Stimulated activated CD4-positive, alpha-beta T cell treated with anti-CD3 and anti-CD28 coated beads, Interleukin-15, amount 100 ng/mL, for 1 hour (primary cell): ENCODE measurements at places on chromosomes 5 and 9.

- no peak for DNase-seq
Measured at GRCh38 chr9:132516911-132517310, 65.5 kb upstream of the BARHL1 start.

DNA sequence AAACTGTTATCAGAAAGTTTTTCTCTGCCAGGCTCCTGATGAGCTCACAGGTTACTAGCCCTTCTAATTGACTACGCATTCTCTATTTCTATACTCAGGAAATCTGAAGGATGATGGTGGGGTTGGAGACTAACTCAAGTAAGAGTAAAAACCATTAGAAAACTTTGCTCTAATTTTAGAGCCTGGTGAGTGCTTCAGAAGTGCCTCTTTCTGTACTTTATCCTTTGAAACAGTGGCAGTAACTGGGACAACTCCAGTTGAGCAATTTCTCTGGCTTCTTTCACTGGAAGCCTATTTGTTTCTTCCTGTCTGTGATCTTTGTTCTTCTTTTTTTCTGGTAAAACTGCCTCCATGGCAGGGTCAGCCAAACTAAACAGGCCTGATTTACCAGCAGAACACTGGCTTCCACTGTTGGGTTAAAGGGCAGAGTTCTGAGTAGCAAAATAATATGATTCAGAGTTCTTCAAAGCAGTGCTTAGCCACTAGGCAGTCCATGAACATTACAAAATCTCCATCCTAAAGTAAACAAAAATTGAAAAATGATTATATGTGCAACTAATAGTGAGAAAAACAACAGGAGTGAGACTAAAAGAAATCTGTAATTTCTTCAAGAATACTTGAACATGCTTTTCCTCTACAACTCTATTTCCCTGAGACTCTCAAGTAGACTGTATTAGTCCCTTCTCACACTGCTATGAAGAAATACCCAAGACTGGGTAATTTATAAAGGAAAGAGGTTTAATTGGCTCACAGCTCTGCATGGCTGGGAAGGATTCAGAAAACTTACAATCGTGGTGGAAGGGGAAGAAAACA, 79.8 kb downstream of the MROH2B start:
- DNase-seq = no peak

GRCh38 chr5:65474130-65474711, 7.5 kb downstream of the ADAMTS6 start:
- DNase-seq = no peak

GRCh38 chr5:14244721-14245120, 101.6 kb downstream of the TRIO start:
- DNase-seq = no peak

GRCh38 chr9:83032065-83032625, 30.8 kb downstream of the RASEF start:
- no peak for DNase-seq
